ENCODE measurements at places on chromosomes 3 and 15. TPM values are rescaled to one million over a fixed set of nuclear protein-coding genes. Genes with fewer than 3 reads are reported as not detected.

Gene ITIH1
- not detected for total RNA-seq

Gene RARRES1
- 8.0 TPM for total RNA-seq

Gene CTXN2
- not detected for total RNA-seq

Gene RTF1
- 17.1 TPM for total RNA-seq

Gene SMCO1
- total RNA-seq = not detected

Gene PDZRN3
- total RNA-seq = not detected

Gene MORC1
- total RNA-seq = not detected

Gene CIP2A
- total RNA-seq = 16.6 TPM

All from A549 treated with AZD2906 at 1 μM for 4 hours (cell line).